Spinal cord (tissue), 10 donors: ENCODE measurements at places on chromosomes 2 and 18. TPM values are rescaled to one million over a fixed set of nuclear protein-coding genes. Genes with fewer than 3 reads are reported as not detected.

Gene GCA
- total RNA-seq: 62.0 TPM

Gene DYSF
- total RNA-seq: 3.5 TPM

DNA sequence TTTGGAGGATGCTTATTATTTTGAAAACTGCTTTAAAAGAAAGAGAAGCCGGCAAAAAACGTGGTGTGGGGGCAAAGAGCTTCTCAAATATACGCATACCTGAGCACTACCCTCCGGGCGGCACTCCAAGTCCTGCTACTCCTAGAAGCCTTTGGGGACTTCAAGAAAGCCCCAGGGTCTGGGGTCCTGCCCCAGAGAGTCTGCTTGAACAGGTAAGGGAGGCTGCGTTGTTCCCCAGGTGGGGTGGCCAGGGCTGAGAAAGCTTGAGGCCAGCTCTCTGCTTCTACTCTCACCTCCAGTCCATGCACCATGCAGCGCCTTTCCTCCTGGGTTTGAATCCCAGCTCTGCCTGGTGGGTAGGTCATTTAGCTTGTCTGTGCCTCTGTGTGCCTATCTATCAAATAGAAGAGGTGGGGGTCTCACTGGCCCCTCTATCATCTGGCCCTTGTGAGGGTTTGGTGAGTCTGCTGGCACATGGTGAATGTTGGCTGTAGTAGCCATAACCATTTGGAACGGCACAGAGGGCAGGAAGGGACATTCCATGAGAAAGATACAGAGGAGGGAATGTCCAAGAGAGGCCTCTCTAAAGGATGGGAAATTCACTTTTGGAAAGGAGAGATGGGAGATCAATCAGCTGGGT is 19.5 kb downstream of the MALL start:
- no peak for DNase-seq

DNA sequence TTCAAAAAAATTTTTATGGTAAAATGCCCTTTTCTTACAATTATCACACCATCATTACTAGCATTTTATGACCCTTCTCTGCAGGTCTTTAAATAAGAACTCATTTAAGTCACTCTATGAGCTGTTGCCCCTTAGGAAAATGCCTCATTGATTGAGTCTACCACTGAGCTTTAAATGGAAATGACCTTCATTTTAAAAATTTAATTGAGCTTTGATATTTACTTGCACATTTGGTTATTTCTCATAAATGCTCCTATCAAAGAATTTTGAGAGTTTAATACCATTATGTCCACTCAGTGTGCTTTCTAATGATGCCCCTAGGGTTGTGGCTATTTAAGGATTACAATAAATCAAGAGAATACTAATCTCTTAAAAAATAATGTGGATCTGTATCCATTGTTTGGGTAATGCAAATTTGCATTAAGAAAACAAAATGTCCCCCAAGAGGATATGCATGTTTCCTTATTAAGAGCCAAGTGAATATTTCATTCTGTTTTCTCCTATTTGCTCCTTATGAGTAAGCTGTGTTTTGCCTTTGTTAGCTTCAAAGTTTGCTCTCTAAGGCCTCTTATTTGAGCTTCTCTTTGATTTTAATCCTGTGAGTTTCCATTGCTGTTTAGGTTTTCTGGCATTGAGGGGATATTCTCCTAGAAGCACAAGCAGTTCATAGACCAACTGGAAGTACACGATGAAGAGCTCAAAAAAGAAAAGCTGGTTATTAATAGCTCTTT is 69.8 kb downstream of the CERS6 start:
- DNase-seq: no peak

DNA sequence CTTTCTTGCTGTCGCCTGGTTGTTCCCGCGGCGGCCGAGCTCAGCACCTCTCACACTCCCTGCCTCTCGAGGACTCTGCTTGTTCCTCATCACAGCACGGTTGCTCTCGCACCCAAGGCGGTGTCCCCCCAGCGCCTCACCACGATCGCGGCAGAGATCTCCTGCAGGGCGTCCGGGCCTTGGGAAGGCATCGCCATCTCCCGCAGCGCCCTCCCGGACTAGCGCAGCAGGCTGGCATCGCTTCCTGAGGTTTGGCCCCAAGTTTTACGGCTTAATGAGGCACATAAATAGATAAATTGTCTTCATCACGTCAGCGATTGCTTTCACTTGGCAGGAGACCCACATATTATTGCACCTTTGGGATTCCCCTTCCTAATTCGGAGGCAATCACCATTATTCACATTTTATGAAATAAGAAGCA is 125.4 kb downstream of the RGPD3 start:
- DNase-seq: peak; percentile 14

GRCh38 chr18:11304928-11305327 is 155.6 kb upstream of the PIEZO2 start:
- no peak for DNase-seq

DNA sequence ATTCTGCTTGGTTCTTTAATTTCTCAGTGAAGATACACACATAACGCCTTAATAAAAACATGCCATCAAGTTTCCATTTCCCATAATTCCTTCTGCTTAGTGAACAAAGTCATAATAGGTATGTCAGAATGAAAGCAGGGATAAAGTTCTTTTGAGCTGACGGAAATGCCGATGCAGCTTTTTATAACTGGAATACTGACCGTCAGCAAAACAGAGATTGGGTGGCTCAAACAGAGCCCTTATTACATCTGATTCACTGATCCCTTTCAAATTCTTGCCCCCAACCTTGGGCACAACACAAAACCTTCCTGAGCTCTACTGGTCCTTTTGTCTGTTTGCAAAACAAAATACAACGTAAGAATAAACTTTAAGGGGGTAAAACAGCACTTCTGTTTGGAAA is 140.4 kb downstream of the CDH2 start:
- peak; percentile 37 for DNase-seq

DNA sequence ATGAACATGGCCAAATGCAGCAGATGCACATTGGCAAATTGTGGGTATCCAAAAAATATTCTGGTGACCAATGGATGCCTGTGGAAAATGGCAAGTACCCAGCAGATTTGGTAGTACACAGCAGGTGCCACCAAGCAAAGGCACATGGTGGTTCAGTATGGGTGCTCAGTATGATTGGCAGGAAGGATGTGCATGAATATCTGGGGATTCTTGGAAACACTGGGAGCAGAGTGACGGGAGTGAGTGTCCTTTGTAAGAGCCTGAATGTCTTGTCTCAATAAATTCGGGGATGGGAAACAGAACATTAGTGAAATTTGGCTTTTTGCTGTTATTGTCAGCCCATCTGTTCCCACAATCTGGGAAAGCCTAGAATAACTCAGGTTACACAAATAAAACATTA is 36.8 kb upstream of the ACADL start:
- DNase-seq: no peak

Gene MAPK4
- total RNA-seq: 89.0 TPM

GRCh38 chr2:201698588-201699226 is at the start of gene MPP4:
Gene MPP4 (minus strand): TSS chr2:201698644. CDS start chr2:201693954, 4,690 bp downstream.
- no peak for DNase-seq

DNA sequence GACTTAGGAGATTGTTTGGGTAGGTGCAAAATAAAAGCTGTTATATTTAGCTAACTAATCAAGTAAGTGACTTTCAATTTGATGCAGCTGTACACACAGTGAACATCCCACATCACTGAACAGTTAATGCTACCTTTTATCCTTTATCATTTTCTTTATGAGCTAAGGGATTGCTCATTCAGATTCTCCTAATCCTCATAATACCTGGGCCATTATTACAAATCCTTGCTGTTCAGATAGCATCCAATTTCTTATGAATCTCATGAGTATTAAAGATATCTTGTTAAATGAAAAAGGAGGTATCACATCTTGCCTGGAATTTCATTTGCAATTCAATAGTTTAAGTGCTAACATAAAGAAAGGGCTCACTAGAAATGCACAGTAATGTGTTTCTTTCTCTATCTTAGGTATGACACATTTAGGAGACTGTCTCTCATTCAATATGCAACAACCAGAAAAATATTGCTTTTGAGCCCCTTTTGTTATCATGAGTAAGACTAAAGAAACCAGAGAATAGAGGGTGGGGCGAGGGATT is 918.5 kb downstream of the CBLN2 start:
- no peak for DNase-seq

- DNase-seq: no peak
Observed at GRCh38 chr2:48452108-48452507, 77.8 kb upstream of the STON1 start.

- DNase-seq: no peak
Observed at GRCh38 chr2:125857971-125858794, 797.8 kb upstream of the GYPC start.

GRCh38 chr2:110100480-110100879 is 15.1 kb downstream of the MALL start:
- DNase-seq: no peak

GRCh38 chr2:164000176-164000575 is 264.4 kb upstream of the FIGN start:
- DNase-seq: no peak

DNA sequence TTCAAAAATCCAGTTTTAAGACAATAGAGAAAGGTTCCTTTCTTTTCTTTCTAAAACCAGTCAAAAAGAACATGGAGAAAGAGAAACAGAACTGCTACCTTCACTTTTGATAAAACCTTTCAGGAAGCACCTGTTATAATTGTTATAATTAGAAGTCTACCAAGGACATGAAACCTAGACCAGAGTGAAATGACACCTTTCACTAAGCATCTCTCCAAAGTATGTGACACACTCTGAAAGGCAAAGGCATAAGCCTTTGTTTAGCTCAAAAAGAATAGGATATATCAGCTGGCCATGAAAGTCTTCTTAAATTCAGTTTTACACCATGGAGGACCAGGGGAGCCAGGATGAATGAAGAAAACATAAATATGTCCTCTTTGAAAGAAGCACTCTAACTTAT is 18.8 kb upstream of the RBM45 start:
- DNase-seq: no peak

DNA sequence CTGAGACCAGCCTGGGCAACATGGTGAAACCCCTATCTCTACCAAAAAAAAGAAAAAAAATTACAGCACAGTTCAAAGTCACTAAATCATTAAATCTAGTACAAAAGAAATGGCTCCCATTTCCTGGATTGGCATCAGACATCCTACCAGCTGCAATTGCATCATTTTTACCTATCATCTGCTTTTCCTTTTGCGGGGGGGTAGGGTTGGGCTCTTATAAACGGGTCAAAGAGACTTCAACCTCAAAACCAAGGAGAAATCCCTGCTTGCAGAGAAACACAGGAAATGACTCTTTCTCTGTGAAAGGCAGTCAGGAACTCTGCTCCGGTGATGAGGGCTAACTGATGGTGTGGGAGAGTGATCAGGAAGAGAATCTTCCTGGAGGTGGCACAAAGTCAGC is 45.3 kb upstream of the RFX8 start:
- DNase-seq: no peak

DNA sequence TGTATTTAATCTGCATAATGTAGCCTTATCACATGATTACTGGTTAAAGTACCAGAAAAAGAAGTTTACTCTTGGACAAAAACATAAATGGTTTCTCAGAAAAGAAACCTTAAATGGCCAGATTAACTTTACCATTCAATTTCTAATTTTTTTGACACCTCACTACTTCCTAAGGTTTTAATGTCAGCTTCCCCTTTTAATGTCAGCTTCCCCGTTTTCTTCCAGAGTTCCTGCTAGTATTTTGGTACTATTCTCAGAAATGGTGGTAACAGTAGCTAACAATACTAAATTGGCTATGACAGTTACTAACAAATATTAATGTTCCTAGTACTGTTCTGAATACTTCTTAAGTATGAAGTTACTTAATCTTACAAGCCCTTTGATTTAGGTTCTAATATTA is 22.4 kb upstream of the SLC8A1 start:
- no peak for DNase-seq

Gene PROKR1
- 2.2 TPM for total RNA-seq

Gene TMEM247
- total RNA-seq: not detected

Gene GLI2
- 5.0 TPM for total RNA-seq

DNA sequence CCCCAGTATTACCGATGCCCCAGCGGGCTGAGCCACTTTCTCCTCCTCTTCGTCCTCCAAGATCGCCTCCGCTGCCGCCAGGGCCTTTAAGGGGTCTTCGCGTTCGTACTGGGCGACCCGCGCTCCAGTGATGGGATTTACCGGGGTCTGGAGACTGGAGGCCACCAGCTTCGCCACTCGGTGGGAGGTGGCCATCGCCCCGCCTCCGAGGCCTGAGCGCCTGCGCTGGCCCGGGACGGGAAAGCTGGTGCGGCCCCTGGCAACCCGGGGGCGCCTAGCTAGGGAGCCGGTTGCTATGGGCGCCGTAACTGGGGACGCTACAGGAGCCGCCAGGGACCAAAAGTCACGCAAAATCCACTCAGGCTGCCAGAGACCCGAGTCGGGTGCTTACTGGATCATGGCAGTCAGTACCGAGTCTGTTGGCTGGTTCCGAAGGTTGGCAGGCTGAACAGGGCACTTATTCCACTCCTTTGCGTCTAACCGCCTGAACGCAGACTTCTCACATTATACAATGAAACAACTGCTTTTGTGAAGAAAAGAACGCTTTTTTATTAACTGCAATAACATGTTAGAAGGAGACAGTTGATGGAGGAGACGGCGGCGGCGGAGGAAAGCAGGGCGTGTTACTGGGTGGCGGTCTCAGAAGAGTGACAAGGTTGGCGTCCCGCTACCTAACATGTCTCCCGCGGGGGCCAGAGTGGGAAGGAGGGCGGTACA is at the start of gene FAM161A:
FAM161A (minus strand) TSS at position 214 of the 717 bp plus-strand sequence; CDS start at position 195, 19 bp downstream.
- DNase-seq: peak; percentile 88

DNA sequence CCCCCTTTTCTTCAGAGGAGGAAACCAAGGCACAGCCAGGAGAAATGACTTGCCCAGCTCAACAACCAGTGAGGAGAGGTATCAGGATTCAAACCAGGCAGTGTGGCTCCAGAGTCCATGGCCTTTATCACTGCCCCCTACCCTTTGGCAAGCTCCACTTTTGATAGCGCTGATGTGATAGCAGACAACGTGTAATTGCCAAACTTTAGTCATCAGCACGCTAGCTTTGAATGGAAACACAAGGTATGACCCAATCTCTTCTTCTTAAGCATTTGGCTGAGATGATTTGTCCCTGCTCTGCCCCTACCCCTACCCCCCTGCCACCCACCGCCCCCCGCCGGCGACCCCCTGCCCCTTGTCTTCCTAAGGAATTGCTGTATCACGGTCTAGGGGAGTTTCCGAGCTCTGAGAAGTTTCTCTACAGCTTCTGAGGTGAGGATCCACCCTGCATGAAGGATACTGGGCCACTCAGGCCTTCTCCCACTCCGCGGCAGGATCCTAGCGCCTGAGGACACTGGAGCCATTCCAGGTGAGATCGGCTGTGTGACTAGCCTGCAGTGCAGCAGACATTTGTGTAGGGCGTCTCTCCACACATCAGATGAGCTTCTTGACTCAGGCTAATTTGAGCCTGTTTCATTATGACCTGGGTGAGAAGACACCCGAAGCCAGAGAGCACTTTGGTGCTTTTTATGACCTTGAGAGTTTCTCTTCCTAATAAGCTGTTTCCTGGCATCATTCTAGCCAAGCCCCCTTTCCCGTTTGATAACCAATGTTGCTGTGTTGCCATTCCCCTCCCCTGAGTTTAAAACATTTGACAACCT is 75.1 kb upstream of the MAP4K4 start:
- DNase-seq: no peak

GRCh38 chr2:119910566-119910965 is 102.3 kb upstream of the EPB41L5 start:
- no peak for DNase-seq

GRCh38 chr18:61926532-61926931 is 33.7 kb upstream of the RNF152 start:
- DNase-seq: no peak

Gene SERPINB13
- not detected for total RNA-seq
